Activated CD4-positive, alpha-beta T cell treated with anti-CD3 and anti-CD28 coated beads, Interleukin-2, amount 50 U/mL, for 4 hours (primary cell): ENCODE measurements at places on chromosomes 6 and 20.

DNA sequence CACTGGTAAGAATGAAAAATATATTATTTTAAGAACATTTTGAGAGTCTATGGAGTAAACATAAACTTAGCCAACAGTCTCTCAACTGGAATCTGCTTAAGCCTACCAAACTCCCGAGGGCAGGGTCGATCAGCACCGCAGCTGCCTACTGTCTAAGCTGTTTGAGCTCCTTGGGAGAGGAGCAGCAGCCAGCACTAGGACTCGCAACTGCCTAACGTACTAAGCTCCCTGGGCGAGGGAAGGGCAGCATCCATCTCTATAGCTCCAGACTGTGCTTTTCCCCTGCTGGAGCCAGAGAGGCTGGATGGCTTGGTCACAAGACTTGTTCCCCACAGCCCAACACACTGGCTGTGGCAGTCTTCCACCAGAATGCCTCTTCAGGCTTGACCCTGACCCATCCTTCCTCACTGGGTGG, 96.4 kb downstream of the MOXD1 start:
- DNase-seq, result no peak

DNA sequence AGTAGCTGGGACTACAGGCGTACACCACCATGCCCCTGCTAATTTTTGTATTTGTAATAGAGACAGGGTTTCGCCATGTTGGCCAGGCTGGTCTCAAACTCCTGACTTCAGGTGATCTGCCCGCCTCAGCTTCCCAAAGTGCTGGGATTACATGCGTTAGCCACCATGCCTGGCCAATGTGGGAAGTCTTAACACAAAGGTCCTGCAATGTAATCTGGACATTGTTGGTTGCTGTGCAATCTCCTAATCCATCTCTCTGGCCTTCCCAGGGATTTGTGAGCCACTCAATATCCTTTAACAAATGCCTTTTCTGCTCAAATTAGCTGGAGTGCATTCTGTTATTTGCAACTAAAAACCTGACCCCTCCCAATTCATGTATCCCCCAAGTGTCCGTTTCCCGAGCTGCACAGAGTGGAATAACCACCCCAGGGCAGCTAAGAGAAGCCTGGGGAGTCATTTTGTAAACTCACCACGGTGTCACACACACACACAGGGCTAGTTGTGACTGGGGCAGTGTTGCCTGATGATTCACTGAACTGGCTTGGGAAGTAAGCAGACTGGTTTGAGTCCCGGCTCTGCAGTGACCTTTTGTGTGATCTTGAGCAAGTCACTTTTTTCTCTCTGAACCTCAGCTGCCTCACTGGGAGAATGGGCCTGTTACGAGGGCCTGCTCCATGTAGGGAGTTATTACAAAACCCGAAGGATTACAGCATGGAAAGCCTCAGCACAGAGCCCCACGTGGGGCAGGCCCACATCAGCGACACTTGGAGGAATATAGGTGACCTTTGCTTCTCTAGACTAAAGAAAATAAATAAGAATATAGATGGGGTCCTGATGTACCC, 152.3 kb downstream of the ZMYND8 start:
- DNase-seq, result no peak

GRCh38 chr6:70599187-70599586, 32.5 kb downstream of the SDHAF4 start:
- DNase-seq, result no peak

DNA sequence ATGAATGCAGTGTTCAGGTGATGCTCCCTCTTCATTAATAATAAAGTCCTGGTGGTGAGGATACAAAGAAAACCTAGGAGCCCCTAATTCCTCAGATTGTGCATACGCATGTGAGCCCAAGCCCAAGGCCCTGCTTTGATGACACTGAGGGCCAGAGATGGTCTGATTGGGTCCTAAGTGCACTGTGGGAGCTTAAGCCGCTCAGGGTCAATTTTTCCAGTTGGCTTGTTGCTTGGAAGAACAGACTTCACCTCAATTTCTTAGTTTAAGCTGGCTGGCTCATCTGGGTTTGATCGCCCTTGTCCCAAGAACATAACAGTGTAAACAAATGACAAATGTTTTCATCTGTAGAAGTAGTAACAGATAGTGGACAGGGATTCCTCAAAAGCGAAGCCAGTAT, 41.4 kb downstream of the INSM1 start:
- DNase-seq, result no peak

DNA sequence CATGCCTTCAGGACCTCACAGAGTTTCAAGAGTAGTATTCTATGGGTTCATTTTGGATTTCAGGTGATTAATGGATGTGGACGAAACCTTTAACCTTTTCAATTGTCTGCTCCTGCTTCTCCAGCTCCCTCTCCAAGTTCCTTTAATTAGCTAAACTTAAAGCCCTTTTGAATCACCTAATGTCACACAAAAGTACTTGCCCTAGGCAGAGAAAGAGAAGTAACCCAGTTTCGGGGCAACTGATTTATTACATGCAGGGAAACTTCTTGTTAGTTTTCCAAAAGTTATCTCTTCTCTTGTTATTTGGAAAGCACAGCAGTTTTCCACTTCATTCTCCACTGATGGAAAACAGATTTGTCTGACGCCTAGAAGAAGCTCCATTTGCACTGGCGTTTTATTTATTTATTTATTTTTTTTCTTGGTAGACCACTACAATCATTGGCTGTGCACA, 407.7 kb upstream of the JARID2 start:
- no peak for DNase-seq

GRCh38 chr6:163333701-163334663, 80.5 kb upstream of the QKI start:
- no peak for DNase-seq

- no peak for DNase-seq
These were observed 54.5 kb upstream of the DYNLRB1 start for GRCh38 chr20:34461779-34462087.

DNA sequence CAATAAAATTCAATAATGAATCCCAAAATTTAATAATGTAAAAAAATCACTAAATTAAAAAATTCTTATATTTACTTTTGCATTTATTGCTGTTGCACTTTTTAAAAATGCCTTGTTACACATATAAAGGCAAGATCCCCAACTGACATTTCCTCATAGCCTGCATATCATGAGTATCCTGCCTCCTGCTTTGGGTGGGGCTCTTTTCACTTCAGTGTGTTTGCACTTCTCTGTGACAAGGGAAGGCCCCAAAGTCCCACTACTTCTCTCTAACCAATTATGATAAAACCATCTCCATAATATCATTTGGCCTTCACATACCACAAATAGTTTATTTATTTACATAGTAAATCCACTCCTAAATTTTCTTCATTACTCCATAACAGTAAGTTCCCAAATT, 446.1 kb upstream of the MARCKS start:
- DNase-seq, result no peak

DNA sequence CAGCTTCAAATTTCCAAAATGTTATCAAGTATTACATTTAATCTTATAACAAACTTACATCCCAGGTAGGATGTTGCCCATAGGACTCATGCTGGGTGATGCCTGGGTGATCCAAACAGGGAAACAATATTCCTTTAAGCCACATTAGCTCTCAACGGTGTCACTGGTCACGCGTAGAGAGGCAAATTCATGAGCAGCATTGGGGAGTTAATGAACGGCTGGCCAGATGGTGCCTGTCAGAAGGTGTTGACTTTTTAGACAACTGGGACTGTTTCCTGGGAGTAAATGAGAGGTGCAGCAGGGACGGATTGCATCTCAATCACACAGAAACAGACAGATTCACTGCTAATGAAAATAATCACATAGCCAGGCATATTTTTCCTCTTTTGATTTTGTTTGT, 83.3 kb upstream of the ID4 start:
- no peak for DNase-seq

- DNase-seq, result no peak
These were observed 104.7 kb upstream of the IFNGR1 start for GRCh38 chr6:137323860-137324259.

GRCh38 chr6:93419304-93420162, at the start of gene EPHA7:
Gene EPHA7 (minus strand): TSS chr6:93419559. CDS start chr6:93419341, 218 bp downstream.
- DNase-seq, result no peak

DNA sequence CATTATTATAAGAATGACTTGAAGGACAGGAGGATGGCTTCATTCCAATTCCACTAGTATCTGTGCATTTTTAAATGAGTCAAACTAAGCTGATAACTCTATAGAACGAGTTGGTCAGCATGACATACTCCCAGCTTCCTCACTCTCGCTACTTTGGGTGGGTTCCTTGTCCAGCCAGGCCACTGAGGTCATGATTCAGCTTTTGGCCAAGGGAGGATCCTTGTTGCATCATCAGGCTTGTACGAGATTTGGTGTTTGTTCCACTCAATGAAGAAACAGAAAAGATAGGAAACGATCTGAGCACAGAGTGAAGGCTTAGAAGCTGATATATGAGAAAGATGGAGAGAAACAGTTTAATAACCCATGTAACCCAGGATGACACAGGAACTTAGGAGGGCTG, 19.8 kb downstream of the NEDD9 start:
- DNase-seq, result no peak

DNA sequence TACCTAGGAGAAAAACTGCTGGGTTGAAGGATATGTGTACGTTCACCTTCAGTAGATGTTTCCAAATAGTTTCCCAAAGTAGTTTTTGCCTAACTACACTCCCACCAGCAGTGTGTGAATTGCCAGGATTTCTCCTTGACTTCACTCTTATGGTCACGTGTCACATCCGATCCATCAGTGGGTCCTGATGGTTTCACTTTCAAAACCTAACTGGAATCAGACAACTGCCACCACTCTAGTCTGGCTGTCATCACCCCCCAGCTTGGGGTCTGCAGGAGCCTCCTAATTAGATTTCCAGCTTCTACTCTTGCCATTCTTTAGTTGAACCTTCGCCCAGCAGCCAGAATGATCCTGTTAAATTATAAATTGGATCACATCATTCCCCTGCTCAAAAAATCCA, 8.5 kb upstream of the SLC12A5 start:
- no peak for DNase-seq

GRCh38 chr6:24719125-24719971, at the start of gene C6orf62:
Gene C6orf62 (minus strand): TSS chr6:24719154. CDS start chr6:24718668, 486 bp downstream.
- peak; percentile 40 for DNase-seq

GRCh38 chr6:34834789-34835518, 43.1 kb downstream of the BLTP3A start:
- DNase-seq, result no peak

- no peak for DNase-seq
These were observed 476 bp upstream of the CLIC5 start for GRCh38 chr6:46016063-46016608.

DNA sequence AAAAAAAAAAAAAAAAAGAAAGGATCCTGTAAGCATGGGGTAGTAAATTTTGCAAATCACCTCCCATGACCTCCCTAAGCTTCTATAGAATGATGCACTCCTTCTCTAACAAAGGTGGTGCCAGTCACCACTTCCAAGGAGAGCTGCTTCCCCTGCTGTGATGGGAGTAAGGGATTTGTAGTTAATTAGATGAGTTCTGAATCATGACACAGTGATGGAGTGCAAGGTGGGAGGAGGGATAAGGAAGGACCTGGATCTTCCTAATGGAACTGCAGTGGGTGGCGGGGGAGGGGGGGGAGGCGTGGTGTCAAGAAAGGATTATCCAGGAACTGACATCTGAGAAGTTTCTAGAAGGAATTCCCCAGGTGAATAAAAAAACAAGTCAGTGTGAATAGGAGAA, 47.8 kb downstream of the NRN1 start:
- no peak for DNase-seq

GRCh38 chr6:136225496-136225895, 24.6 kb downstream of the MTFR2 start:
- peak; percentile 3 for DNase-seq

DNA sequence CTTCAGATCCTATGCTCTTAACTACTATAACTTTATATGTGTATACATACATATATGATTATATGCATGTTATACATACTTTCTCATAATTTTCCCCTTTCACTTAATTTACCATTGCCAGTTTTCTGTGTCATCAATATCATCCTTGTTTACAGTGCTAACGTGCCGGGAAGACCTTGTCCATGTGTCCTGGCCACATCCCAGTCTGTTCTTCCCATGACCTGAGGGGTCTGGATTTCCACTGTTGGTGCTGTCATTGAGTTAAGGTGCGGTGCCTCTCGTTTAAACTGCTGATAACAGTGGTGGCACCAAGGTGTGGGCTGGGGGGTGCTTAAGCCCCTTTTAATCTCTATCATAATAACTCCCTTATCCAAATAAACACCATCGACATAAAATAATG, 8.5 kb upstream of the SDCBP2 start:
- DNase-seq, result no peak

- no peak for DNase-seq
These were observed 223.0 kb upstream of the SYNCRIP start for GRCh38 chr6:85865420-85866369.

GRCh38 chr6:122956376-122956775, 39.7 kb upstream of the CLVS2 start:
- DNase-seq, result no peak

DNA sequence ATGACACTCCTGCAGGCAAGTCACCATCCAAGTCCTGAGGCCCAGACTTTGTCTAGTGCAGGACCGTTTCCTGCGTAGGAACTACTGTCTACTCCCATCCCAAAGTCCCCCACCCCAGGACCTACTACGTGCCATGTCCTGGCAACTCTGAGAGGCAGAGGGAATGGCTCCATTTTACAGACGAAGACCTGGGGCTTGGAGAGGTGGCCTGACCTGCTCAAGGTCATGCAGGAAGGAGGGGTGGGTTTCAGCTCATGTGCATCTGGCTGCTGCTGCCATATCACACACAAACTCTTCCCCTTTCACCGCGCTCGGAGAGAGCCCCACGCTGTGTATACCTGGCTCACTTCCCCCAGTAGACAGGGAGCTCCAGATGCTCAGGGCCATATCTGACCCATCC, 1.2 kb upstream of the NOL4L start:
- DNase-seq, result no peak

DNA sequence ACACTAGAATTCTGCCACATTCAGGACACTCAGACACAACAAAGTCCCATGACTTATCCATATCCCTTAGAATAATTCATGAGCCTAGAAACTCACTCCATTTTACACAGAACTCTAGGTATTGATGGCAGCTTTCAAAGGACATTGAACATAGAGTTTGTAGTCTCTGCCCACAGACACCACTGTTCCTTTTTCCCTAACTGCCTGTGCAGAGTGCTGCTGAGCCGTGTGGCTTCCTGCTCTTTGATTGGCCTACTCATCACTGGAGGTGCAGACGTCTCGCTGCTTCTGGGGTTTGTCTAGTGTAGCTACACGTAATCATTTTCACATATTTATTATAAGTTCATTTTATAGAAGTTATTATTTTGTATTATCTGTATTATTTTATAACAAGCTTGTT, 407.6 kb downstream of the PREX1 start:
- no peak for DNase-seq

- no peak for DNase-seq
These were observed 8.3 kb downstream of the OARD1 start for GRCh38 chr6:41063884-41064285.

GRCh38 chr20:63767456-63767855, 27.9 kb downstream of the SLC2A4RG start:
- DNase-seq, result no peak

GRCh38 chr20:46004187-46004586, 4.5 kb upstream of the MMP9 start:
- no peak for DNase-seq

GRCh38 chr6:50681213-50681824, 32.0 kb upstream of the TFAP2D start:
- DNase-seq, result no peak

GRCh38 chr6:45375449-45375848, 2.3 kb downstream of the SUPT3H start:
- no peak for DNase-seq
